ENCODE measurements at places on chromosomes 16 and 17. TPM values are rescaled to one million over a fixed set of nuclear protein-coding genes. Genes with fewer than 3 reads are reported as not detected.

- DNase-seq: no peak
Observed at GRCh38 chr17:81387100-81388090, 7.9 kb upstream of the BAHCC1 start.

- peak; percentile 59 for DNase-seq
Observed at GRCh38 chr17:17613708-17614114, 22.2 kb upstream of the PEMT start.

GRCh38 chr17:51951741-51952140 is 206.8 kb downstream of the CA10 start:
- no peak for DNase-seq

GRCh38 chr16:62545039-62545438 is 508.8 kb upstream of the CDH8 start:
- DNase-seq: no peak

DNA sequence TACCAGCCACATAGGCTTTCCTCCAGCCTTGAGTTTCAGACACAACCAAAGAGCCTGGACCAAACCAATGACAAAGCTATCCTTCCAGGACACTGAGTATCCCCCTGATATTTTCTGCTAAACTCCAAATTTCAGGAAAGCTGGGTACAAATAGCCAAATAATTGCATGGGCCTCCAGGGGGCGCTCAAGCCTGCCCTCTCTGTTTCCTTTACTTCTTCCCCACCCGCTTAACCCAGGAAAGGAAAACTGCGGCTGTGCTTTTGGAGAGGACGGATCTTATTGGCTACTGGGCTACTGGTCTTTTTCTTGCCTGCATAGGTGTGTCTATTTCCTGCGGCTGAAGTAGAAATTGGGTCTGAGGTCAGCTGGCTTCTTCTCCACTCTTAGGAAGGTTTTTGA is 30.1 kb downstream of the GNGT2 start:
- DNase-seq: peak; percentile 49

PLA2G15 gene
- total RNA-seq: 14.9 TPM

GRCh38 chr16:67277294-67277998 is 1.9 kb upstream of the PLEKHG4 start:
- no peak for DNase-seq

GRCh38 chr17:63961355-63962212 is 11.1 kb downstream of the SCN4A start:
- peak; percentile 72 for DNase-seq

TOP2A gene
- total RNA-seq: 28.3 TPM
